ENCODE measurements at places on chromosomes 5 and 9. TPM values are rescaled to one million over a fixed set of nuclear protein-coding genes. Genes with fewer than 3 reads are reported as not detected.

GRCh38 chr9:4662989-4663792 is 1.1 kb downstream of the PLPP6 start:
- no peak for DNase-seq

GRCh38 chr5:112401924-112402323 is 17.2 kb downstream of the EPB41L4A start:
- no peak for DNase-seq

DNA sequence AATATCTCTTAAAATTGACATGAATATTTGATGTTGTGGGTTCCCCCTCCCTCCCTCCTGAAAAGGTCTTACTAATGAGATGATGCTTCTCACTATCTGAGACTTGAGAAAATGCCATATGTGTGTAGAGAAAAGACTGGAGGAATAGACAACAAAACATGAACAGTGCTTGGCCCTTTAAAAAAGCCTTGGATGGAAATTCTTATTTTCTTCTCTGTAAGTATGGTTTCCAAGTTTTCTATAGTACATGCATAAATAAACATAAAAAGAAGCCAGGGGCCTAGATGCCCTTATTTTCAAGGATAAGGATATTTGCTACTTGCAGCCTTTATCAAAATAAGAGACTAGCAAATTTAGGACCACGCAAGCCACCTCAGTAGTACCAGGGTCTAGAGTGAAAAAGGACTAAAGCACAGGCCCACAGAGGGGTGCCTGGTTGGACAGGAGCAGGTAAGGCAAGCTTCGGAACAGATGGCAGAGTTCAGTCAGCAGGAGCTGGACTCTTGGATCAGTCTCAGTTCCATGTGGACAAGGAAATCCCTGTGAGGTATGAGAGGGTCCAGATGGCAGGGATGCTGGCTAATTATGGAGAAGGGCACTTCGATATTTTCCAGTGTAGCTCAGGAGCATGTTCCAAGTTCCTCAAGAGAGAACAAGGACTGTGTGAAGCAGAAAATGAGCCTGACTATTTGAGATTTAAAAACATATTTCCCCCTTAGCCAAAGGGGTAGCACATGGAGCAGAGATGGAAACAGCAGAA is 4.6 kb upstream of the ANP32B start:
- no peak for DNase-seq

- DNase-seq, result no peak
Measured at GRCh38 chr9:20524776-20525175, 97.5 kb downstream of the MLLT3 start.

The RLN2 gene
- not detected for total RNA-seq

DNA sequence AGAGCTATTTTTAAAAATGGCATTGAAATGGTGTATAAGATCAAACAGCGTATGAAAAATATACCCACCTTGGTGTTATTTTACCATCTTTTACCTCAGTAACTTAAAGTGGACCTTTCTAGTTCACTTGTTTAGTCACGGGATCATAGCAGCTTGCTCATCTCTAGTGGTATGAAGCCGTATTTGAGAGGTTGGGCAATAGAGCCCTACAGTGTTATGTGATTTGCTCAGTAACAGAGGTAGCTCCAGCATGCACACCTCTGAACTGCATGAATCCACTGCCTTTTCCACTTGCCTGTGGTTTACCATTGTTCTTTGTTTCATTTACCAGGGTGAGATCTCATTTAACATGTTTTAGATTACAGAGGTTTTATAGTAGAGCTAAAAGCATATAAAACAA is 134.4 kb downstream of the ATG10 start:
- DNase-seq, result no peak

- DNase-seq, result no peak
Measured at GRCh38 chr5:144032375-144032774, 138.1 kb downstream of the YIPF5 start.

GRCh38 chr5:36177715-36178523 is 26.0 kb downstream of the SKP2 start:
- no peak for DNase-seq

DNA sequence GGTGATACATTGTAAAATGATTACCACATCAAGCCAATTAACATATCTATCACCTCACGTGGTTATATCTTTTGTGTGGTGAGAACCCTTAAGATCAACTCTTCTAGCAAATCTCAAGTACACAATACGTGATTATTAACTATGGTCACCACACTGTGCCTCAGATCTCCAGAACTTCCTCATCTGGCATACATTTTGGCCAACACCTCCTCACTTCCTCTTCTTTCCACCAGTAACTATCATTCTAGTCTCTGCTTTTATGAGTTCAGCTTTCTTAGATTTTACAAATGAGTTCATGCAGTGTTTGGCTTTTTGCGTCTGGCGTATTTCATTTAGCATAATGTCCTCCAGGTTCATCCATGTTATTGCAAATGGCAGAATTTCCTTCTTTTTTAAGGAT is 35.8 kb downstream of the PRKACG start:
- no peak for DNase-seq

The CNTNAP3 gene
- total RNA-seq, result 120 TPM

- DNase-seq, result no peak
Measured at GRCh38 chr9:123034881-123035510, 1.5 kb downstream of the GPR21 start.

DNA sequence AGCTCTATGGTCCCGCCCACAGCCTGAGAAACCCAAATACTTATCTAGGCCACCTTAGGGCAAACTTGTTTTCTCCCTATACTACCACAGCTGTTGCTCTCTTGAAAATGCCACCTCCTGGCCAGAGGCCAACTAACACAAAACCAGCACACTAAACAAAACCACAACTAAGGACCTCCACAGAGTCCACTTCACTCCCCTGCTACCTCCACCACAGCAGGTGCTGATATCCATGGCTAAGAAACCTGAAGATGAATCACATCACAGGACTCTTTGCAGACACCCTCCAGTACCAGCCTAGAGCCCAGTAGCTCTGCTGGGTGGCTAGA is 108.4 kb downstream of the ALDH1A1 start:
- DNase-seq, result no peak

- DNase-seq, result no peak
Measured at GRCh38 chr9:93697352-93698139, 121.2 kb downstream of the PHF2 start.

The BAAT gene
- 0.31 TPM for total RNA-seq

DNA sequence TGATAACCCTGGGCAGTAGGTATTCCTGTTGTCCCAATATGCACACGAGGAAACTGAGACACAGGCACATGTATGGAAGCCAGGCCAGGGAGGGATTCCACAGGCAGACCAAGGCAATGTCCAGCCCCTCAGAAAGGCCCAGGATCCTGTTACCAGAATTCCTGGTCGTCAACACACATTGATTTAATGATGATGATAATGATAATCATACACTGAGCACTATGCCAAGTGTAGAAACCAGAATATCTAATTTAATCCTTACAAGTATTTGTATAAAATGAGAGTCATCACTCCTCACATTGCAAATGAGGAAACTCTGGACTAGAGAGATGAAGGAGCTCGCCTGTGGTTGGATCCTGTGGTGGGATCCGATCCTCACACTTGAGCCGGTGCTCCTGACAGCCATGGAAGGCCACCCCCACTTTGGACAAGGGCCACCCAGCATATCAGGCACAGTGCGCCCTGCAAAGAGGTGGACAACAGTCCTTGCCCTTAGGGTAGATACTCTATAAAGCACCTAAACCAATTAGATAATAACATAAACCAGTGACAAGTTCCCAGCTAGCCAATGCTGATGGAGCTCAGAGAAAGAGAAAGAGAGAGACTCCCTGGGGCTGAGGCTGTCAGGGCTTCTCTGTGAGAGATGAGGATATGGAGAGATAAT is 185.3 kb downstream of the SLIT3 start:
- no peak for DNase-seq

DNA sequence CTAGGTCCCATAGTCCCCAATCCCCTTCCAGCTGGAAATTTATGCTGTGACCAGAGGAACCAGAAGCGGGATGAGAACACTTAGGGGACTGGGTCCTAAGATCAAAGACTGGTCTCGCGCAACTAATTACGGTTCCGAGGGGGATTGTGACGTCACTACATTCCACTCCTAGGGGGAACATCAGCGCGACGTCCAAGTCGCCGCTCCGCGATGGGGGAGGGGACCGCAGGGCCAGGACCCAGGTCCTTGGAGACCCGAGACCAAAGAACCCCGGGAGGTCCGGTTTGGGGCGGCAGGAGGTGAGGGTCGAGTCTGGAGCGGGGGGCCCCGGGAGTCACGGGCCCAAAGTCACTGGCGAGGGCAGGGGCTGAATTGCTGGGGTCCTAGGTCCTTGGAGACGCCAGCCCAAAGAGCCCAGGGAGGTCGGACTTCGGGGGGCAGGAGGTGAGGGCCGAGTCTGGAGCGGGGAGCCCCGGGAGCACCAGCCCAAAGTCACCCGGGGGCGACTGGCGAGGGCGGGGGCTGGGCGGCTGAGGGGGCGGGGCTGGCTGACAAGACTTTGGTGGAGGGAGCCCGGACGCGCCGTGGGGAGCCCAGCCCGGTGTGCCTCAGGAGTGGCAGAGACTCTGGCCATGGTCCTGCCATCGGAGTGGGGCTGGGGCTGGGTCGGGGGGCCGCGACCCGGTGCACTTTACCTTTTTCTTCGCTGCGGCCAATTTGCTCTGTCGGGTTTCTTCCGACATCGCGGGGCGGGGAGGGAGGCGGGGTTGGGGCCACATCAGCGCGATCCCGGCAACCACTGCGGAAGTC is at the start of gene GOLGA2:
TSS of gene GOLGA2 (minus strand) at position 810 of the 810 bp plus-strand sequence. CDS start at position 779, 31 bp downstream.
- no peak for DNase-seq

DNA sequence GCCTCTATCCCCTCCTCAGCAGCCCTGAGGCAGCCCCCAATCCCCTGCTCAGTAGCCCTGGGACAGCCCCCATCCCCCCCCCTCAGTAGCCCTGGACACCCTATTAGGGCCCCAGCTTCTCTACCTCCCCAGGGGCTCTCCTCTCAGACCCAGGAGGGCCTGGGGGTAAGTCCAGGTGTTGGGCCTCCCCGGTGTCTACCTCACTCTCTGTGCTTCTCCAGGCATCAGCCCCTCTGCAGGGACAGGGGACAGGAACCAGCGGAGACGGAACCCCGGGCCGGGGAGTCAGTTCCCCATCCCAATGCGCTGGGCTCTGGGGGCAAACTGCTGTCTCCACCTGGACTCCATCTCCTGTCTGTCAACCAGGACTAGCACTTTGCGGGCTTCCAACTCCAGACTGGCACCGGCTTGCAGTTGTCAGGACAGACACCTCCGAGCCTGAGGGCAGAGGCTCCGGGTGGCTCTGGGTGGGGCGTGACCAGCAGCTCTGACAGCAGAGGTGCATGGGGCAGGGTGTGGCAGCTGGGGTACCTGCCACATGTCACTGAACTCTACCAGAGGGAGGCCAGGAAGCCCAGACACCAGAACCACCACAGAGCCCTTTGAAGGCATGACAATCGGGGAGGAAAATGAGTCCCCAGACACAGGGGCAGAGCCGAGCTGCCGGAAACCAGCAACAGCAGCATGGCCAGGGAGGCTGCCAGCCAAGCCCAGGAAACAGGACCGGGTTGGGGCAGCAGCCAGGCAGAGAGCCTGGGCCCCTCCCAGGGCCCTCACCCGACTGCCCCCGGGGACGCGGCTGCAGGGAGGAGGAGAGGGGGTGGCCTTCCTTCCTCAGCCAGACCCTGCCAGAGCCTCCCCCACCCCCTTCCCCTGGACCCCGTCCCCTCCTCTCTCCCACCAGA is 17.7 kb upstream of the UBAC1 start:
- no peak for DNase-seq

The INIP gene
- total RNA-seq, result 27.3 TPM

GRCh38 chr5:151648089-151648488 is 38.6 kb downstream of the SPARC start:
- DNase-seq, result no peak

DNA sequence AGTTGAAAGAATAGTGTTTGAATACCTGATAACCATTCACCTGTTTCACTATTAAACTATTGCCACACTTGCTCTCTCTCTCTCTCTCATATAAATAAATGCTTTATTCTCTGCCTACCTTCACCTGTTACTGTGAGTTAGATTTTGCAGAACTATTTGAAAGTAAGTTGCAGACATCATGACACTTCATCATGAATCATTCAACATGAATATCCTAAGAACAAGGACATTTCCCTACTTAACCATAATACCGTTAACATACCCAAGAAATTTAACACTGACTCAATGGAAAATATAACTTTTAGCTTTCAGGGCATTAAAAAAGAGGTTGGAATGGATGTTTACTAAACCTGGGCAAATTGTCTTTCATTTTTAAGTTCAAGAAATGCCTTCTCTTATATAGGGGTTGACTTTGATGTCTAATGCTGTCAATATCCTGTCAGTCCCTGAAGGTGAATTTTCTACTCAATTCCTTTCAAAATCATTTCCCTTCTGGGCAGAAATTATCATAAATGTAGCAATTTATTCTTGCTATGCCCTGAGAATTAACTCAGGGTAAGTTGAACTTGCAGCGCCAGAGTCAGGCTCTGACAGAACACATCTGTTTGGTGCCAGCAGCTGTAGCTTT is 582.6 kb upstream of the TLE4 start:
- no peak for DNase-seq

DNA sequence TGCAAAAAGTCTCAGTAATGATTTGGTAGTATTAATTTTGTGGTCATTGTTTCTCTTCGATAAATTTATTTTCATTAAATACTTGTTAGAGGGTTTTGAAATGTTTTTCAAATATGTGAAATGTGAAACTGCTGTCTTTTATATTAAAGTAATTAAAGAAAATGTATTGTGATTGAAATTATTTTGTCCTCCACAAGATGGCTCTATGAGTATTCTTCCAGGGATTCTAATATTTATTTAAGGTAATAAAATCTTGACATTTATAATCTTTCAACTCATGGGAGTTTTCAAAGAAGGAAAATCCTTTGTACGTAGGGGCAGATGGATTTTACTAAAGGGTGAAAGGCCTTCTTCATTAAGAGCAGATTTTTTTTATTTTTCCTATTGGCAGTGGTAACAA is 19.3 kb downstream of the ISOC1 start:
- no peak for DNase-seq

All from occipital lobe (tissue), 3 donors.